ENCODE measurements at places on chromosomes 16 and 17. TPM values are rescaled to one million over a fixed set of nuclear protein-coding genes. Genes with fewer than 3 reads are reported as not detected.

- no peaks in the 10 kb centered on the region for H3K4me1 ChIP-seq
- peaks cover 3% of the 10 kb centered on the region for H3K27me3 ChIP-seq
- no peak overlapping the region for H3K4me3 ChIP-seq
- no peak overlapping the region for H3K27ac ChIP-seq
Measured at GRCh38 chr16:65125871-65126270, 4.0 kb upstream of the CDH11 start.

Gene ZFHX3
- total RNA-seq: 29.3 TPM

Gene HOXB5
- total RNA-seq: 27.0 TPM

Gene NEK8
- total RNA-seq: 20.6 TPM

DNA sequence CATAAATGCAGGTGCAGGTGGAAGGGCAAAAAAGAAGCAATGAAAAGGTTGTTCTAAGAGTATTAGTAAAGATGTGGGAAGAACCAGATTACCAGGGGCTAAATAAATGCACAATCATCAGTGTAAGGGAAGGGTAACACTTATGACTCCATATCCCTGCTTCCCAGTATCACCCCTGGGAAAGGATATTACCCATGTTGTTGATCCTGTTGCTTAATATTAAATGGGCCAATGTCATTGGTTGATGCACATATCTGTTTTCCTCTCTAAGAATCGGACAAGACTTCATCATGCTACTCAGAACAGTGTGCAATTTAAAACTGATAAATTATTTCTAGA is 34.7 kb upstream of the ABCA6 start:
- H3K27ac ChIP-seq: no peak overlapping the region
- no peaks in the 10 kb centered on the region for H3K4me1 ChIP-seq
- no peak overlapping the region for H3K4me3 ChIP-seq
- no peaks in the 10 kb centered on the region for H3K27me3 ChIP-seq

DNA sequence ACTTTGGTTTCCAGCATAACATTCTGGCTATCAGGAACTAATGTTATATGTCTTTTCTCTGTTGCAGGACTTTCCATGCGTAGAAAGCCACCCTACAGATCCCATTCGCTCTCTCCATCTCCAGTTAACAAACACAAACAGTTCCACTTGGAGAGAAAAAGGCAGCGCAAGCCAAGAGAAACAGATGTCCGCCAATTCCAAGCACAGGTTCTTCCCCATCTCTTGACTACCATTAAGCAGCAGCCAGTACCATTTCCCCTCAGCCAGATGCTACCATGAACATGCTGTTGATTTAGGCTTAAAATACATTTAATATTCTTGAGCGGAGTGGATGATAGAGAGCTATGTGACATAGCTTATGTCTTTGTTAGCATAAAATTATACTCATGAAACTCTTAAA is 22.4 kb downstream of the CEP95 start:
- H3K27me3 ChIP-seq: no peaks in the 10 kb centered on the region
- H3K4me1 ChIP-seq: no peaks in the 10 kb centered on the region
- no peak overlapping the region for H3K4me3 ChIP-seq
- peaks cover 17% of the 10 kb centered on the region for H3K36me3 ChIP-seq

Gene TMIGD1
- total RNA-seq: not detected

GRCh38 chr17:58661499-58661898 is 30.3 kb downstream of the TEX14 start:
- no peak for DNase-seq
- no peaks in the 10 kb centered on the region for H3K27me3 ChIP-seq
- H3K4me3 ChIP-seq: no peak overlapping the region
- no peaks in the 10 kb centered on the region for H3K36me3 ChIP-seq

- H3K4me3 ChIP-seq: no peak overlapping the region
- no peak for DNase-seq
- no peaks in the 10 kb centered on the region for H3K4me1 ChIP-seq
- H3K36me3 ChIP-seq: peaks cover 50% of the 10 kb centered on the region
- H3K27ac ChIP-seq: no peak overlapping the region
Measured at GRCh38 chr17:75246404-75246803, 15.0 kb downstream of the GGA3 start.

- no peaks in the 10 kb centered on the region for H3K4me1 ChIP-seq
- H3K27me3 ChIP-seq: no peaks in the 10 kb centered on the region
- peaks cover 24% of the 10 kb centered on the region for H3K36me3 ChIP-seq
Measured at GRCh38 chr16:14600164-14600563, 29.9 kb downstream of the PARN start.

All from kidney (tissue), 22 donors.